Retinal pigment epithelial cell (primary cell): ENCODE measurements at places on chromosomes 2 and 18.

DNA sequence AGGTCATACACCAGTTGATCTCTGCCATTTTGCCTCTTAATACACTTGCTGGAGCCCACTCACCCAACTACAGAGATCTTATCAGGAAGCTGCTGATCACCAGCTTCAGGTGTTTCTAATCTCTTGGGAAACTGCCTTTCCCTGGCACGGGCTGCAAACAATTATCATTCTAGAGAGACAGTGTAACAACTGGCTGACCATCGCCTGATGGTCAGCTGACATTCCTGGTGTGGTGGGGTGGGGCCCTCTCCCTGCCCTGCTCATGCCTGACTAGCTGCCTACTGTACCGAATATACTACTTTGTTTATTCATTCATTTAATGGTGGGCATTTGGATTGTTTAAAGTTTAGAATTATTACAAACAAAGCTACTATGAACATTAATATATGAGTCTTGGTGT, 311.5 kb downstream of the CBLN2 start:
- no peak for DNase-seq

DNA sequence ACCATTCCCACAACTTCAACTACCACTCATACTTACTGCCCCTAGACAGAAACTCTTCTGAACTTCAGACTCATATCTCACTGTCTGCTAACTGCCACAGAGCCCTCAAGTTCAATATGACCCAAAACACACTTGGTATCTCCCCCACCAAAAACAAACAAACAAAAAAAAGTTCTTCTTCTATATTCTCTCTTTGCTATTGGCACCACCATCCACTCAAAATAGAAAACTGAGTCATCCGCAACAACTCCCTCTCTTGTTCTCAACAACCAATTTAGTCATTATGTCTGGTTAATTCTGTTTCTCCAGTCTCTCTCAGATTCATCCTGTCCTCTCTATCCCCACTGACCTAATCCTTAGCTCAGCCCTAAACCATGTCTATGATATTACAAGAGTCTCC, 7.2 kb upstream of the DCTN1 start:
- DNase-seq, result no peak

DNA sequence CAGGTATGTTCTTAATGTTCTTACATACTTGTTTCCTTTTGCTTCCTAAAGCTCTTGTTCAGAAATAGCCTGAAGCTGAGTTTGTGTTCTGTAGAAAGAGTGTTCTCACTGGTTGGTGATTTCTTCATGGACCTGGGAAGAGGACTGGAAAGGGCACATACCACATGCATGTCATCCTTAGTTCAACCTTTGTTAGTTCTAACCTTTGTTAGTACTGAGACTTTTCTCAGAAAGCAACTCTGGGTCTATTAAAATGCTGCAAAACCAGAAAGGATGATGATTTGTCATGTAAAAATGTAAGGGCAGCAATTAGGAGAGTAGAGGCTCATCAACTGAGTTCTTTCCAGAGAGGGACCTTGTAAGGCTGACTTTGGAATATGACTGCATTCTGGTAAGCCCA, 2.5 kb upstream of the FAP start:
- DNase-seq, result no peak

DNA sequence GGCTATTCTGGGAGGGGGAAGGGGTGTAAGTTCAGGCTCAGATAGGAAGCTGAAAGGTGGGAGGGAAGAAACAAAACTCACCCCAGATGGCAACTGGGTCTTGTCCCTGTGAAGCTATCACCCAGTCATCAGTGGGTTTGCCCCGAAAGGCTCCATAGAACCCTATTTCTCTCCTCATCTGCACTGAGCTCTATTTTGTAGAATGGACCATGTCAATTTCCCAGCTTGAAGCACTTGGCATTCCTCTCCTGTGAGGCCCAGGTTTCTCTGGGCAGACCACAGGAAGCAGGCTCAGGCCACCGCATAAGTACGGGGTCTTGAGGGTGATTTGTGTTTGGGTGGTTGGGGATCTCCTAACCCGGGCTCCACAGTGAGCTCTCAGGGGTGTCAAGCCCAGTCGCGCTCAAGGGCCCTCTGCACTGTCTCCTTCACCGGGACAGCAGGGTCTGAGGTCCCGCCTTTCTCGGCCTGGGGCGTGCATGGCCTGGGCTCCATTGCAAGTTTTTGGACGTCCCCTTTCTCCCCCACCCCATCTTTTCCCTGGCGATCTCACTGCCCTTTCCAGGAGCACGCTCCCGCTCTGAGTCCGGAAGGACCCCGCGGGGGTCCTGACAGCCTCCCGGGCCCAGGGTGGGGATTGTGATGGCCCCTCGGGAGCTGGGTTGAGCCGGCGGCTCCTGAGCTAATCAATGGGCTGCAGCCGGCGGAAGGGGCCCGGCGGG, 27.3 kb upstream of the NOTO start:
- no peak for DNase-seq

DNA sequence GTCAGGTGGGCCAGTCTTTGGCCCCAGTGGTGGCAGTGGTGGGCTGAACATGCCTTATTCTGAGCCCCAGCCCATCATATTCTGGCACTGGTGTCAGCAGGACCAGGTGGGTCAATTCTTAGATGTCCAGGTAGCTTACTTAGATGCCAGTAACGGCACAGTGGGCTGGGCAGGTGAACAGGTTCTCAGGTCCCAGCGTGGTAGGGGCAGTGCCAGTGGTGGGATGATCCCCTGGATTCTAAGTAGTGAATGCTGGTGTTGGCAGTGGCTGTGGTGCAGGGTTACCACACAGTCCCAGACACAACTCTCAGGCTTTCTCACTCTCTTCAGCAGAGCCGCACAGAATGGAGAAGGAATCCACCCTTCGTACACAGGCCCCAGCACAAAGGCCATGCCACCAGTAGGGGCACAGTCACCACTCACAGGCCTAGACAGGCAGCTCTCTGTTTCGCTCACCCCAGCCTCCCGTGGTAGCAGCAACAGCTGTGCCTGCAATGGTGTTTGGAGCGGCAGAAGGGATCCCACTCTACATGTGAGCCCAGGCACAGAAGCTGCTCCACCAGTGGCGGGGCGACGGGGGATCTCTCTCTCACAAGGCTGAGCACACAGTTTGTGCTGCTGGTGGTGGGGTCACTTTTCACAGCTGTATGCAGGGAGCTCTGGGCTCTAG, 97.3 kb downstream of the ANKRD12 start:
- DNase-seq, result no peak

DNA sequence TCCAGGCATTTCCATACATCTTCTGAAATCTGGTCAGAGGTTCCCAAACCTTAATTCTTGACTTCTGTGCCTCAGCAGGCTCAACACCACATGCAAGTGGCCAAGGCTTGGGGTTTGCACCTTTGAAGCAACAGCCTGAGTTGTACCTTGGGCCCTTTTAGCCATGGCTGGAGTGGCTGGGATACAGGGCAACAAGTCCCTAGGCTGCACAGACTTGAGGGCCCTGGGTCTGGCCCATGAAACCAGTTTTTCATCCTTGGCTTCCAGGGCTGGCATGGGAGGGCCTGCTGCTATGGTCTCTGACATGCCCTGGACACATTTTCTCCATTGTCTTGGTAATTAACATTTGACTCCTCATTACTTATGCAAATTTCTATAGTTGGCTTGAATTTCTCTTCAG, 988.8 kb upstream of the CNTNAP5 start:
- no peak for DNase-seq

- DNase-seq, result no peak
Observed at GRCh38 chr18:22394428-22394827, 23.3 kb downstream of the CTAGE1 start.

DNA sequence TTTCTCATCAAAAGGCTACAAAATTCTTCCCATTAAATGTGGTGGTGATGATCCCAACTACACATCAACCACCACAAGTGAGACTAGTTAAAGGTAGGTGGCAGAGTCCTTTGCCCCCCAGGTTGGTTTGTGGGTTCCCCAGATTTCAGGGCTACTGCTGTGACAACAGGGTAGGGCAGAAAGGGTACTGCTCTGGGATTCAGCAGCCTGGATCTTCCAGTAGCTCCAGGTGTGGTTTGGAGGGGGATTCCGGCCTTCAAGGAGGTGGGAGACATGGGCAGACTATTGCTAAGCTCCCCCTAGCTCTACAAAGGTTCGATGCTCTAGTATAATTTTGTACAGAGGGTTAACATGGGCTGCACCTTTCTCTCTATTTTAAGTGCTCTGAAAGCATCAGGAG, 74.9 kb upstream of the FZD5 start:
- no peak for DNase-seq

DNA sequence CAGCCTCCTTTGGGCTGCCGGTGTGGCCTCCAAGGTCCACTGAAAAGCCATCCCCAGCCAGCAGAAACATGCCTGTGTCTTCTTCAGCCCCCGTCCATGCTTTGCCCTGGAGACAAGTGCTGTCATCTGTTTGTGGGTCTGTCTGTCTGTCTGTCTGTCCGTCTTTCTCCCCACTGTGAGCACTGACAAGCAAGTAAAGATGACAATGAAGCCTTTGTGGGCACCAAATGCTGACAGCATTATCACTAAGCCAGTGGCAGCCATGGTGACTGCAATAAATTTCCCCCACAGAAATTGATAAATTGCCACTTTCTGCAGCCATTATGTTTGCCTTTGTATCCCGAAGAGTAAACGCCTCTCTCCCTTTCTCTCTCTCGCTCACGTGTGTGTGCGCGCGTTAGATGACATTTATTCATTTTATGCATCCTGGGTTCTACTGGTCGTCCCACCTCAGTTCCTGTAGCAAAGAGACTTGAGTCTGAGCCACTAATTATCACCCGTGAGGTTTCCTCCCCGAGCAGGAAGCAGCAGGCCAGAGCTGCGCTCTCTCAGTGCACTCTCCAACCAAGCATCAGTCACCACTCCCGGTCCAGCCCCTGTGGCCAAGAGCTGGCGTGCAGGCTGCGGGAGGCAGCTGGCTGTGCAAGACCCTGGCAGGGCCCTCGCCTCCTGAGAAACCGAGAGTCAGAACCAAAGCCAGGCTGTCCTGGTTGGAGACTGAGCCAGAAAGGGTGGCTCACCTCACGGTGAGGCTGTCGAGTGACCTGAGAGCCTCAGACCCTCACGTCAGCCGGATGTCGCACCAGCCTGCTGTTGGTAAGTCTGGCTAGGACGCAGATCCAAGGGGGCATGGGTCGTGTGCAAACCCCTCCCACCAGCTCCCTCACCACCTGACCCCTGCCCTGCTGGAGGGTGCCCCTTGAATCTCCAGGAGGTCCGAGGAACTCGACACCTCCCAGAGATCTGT, 6.9 kb downstream of the STEAP3 start:
- DNase-seq, result no peak

- DNase-seq, result no peak
Observed at GRCh38 chr2:201344663-201345366, 12.3 kb downstream of the FLACC1 start.

DNA sequence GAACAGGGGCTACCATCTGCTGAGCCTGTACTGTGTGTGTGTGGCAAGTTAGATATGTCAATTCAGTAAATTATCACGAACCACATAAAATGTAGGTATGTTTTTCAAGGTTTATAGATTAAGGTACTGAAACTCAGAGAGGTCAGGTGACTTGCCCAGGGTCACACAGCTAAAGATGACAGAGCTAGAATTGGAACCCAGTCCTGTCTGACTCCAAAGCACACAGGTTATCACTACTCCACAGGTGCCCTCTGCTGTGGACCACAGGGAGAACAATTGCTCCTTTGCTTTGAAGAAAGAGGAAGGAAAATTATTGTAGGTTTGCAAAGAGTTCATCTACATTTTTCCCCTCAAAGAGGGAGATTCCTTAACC, 229.7 kb upstream of the AGAP1 start:
- DNase-seq, result no peak

DNA sequence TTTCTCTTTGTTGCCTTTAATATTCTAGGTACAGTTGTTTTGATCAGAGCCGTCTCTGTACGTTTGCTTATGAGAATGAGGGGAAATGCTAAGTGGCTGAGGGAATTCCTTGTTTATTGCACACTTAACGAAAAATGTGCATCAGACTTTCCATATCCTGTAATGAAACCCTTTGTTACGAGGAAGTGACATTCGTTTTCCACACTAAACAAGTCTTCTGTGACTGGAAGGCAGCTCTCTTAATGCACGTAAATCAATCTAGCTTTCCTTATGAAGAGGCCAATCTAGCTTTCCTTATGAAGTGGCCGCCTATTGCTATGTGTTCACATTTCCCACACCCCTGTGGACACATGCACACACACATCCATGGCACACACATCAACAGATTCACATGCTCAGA, 186.2 kb downstream of the SNTG2 start:
- no peak for DNase-seq

DNA sequence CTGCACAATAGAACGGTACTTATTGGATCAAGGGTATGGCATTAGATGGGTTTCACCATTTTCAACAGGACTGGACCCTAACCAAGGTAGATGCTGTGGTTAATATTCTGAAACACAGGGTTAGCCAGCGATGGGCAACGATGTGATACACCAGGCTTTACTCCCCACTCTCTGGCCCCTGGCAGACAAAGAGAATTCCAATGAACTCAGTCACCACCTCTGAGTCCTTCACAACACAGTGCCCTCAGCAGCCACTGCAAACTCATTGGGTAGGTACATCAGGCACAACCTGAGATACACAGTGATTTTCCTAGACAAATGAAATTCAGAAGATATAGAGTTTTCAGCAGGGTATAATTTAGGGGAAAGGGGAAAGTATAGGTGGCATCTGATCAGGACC, 634.5 kb downstream of the ZEB2 start:
- no peak for DNase-seq

- no peak for DNase-seq
Observed at GRCh38 chr2:27093430-27094352, 7.1 kb downstream of the KHK start.

DNA sequence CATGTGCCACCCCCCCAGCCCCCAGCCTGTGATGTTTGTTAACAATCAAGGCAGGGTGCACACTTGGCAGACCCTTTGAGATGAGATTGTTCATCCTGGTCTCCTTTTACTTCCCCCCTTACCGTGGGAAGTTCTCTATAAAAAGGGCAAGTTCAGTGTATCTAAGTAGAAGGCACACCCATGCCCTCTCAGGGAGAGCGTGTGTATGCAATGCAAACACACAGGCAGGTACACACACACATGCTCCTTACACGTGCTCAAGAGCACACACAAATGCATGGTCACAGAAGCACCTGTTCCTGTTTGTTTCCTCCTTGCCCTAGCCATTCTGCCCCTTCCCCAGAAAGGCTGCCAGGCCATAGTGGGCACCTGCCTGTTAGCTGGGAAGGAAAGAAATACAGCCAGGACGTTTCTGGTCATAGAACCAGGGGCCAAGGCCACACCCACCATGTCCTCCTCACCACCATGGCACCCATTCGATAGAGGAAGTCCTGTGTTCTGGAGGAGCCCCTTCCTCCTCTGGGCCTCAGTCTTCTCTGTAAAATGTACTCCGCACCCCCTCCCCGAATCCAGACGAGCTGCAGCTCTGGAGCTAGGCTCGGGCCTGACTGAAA, 3.1 kb downstream of the ATOH8 start:
- no peak for DNase-seq

GRCh38 chr2:40435426-40436092, 16.3 kb downstream of the SLC8A1 start:
- DNase-seq, result no peak

GRCh38 chr2:217419055-217419671, 559.3 kb upstream of the TNP1 start:
- no peak for DNase-seq
